ENCODE measurements at places on chromosomes 12 and 14.

DNA sequence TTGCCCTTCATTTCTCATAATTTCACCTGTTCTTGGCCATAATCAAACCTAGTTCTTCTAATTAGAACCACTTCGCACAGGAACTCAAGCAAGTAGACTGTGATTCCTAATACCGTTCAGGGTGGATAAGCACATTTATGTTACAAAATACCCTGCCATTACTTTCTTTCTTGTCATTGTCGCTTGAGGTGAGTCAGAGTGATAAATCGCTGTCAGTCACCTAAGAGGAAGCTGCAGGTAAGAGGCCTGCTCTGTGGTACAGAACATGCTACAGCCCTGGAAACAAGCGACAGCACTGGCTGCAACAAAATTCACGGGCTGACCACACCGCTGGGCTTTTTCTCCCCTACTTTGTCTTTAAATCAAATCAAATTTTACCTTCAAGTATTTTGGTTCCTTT, 218.2 kb downstream of the ANO6 start:
- no peak for DNase-seq

DNA sequence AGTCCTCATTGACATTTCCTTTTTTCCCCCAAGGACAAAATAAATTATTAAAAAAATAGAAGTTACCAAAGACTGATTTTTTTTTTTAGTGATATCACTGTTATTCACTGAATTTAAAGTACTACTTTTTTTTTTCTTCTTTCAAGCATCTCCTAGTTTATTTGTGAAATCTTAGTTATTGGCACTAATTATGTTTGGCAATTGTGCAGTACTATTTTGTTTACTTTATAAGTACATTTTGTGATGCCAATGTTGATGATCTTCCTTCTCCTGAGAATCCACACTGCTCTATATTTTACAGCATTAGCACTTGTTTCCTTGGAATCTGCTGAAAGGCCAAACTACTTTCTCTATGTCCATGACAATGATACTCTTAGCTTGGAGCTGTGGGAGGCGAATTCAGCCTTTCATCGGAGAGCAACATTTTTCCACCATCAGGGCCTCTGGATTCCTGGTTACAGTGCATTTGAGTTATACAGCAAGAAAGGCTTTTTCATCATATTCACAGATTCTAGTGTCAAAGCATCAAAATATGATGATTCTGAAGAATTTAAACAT, 123.8 kb upstream of the PTPRQ start:
- no peak for DNase-seq

GRCh38 chr12:124544311-124544970, 23.0 kb downstream of the NCOR2 start:
- DNase-seq: no peak

DNA sequence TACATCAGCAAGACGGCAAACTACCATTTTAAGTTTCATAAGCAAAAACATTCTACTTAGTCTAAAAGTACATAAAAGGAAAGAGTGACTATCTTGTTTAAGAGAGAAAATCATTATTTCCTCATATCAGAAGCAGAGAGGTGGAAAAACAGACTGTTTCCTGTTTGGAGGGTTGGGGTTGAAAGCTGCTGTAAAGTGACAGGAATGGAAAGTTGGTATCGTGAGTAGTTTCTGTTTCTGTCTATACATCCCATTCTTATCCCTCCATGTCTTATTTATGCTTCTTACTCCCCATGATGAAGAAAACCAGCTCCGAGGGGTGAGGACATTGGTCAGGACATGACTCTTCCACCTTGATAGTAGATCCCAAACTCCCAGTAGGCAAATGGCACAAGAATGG, 216.5 kb downstream of the EGLN3 start:
- DNase-seq: no peak

- DNase-seq: no peak
Measured at GRCh38 chr14:103095210-103095778, 769 bp downstream of the EXOC3L4 start.

DNA sequence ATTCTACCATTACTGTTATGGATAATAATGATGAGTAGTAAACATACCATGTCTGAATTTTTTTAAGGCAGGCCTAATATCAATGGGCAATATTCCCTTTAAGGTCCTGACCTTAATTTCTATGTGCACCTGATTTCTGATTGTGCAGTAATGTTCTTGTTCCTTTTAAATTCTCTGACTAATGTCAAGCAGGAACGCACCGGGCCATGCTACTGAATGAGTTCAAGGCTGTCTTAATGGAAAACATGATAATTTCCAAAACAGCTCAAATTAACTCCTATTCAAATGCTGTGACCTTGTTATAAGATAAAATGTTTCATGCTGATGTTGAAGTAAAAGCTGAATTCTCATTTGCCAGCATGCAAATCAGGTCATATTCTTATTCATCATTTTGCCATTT, 6.8 kb downstream of the TAS2R46 start:
- no peak for DNase-seq

DNA sequence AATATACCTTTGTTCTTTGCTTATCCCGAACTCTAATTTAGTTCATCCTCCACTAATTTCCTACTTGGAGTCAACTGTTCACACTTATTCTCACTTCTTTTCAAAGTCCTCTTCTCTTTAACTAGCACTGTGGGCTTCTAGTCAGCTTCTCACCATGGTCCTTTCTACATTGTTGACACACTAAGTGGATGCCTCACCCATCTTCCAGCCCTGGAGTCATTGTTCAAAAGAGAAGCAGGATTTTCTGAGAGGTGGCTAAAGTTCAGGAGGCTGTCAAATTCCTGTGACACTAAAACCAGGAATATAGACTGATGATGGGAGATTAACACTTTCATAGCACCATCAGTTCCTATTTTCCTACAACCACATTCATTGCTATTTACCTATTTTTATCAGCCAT, 99.3 kb downstream of the PHLDA1 start:
- DNase-seq: no peak

GRCh38 chr14:55129086-55129427, at the start of gene LGALS3:
LGALS3 (plus strand) TSS chr14:55129252; CDS start chr14:55137374, 8,122 bp downstream.
- peak; percentile 76 for DNase-seq

GRCh38 chr14:97638864-97639263, 841.7 kb downstream of the VRK1 start:
- DNase-seq: no peak

GRCh38 chr14:84988357-84988756, 541.6 kb upstream of the FLRT2 start:
- no peak for DNase-seq

GRCh38 chr12:79761341-79761740, 70.6 kb upstream of the PAWR start:
- no peak for DNase-seq

DNA sequence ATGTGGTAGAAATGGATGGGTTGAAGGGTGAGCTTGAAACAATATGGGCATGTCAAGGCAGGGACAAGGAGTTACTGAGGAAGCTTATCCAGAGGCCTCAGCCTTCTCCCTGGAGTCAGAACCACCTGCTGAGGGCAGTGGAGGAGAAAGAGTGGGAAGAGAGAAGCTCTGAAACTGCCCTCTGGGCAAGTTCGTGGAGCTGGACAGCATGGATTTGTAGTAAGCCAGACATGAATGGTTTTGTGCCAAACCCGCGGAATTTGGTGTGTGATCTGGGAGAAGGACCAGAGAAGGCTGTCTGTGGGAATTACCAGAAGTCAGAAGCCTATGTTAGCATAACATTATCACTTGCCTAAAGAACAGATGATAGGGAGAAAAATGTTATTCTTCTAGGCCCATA, 164.8 kb downstream of the SLC41A2 start:
- no peak for DNase-seq

DNA sequence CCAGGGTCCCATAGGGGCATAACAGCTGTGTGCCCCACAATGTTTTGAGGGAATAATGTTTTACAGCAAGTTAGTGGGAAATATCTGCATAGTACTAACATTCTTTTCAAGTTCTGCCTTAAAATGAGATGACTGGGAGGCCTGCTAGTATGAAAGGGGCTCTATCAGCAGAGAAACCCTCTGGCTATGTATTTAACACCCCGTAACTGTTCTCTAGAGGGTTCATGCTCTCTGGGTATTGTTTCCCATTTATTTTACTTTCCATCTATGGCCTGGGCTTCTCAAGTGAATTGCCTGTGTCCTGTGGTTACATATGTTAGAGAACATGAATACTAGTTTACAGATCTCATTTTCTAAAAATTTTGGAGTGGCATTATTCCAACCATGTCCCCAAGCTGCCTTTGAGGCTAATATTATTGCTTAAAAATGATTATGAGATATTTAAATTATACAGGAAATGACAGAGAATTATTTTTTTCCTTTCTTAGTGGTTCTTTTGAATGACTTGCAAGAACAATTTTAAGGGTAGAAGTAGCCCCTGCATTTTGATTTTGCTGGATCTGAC, 37.5 kb downstream of the GNG2 start:
- no peak for DNase-seq

DNA sequence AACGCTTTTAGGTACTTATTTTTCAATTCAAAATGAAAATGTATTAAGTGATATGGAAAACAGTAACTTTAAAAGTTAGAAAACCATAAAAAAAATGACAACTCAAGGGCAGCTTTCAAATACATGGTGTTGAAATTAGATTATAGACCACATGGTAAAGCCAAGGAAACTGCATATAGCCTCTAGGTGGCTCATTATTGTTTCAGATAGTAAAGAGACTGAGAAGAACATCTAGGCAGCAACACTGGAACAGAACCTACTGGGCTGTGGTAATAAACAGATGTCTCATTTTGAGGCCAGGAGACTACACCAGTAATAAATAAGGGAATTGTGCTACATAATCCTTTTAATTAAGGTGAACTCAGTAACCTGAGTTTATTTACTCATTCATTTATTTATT, 13.0 kb downstream of the FBXO33 start:
- DNase-seq: no peak

DNA sequence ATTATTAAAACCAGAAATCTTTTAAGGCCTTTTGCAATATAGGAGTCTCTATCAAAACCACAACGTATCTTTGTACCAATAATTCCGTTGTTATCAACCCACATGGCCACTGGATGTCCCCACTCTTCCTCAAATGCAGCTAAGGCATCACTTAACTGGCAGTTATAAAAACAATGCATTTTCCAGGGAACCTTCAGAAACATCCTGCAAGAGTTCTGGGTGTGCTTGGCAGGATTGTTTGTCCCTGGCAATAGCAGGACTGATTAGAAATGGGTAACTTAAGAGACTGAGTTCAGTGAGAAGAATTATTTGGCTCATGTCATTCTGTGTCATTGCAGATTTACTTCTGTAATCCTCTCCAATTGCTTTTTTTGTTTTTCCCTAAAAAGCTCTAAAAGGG, 112.0 kb downstream of the SLC15A5 start:
- peak; percentile 15 for DNase-seq

GRCh38 chr12:32365473-32366064, 33.8 kb upstream of the FGD4 start:
- DNase-seq: peak; percentile 73

DNA sequence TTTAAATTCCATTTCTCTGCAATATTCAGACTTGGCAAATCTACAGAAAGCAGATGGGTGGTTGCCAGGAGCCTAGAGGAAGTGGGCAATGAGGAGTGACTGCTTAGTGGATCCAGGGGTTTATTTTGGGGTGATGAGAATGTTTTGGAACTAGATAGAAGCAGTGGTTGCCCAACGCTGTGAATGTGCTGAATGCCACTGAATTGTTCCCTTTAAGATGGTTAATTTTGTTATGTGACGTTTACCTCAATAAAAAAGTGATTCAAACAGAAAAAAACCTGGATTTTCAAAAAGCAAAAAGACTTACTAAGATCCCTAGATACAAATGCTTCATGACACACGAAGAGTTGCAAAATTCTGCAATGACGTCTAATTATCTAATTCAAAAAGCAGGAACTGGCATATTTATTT, 34.2 kb downstream of the DAO start:
- DNase-seq: no peak

DNA sequence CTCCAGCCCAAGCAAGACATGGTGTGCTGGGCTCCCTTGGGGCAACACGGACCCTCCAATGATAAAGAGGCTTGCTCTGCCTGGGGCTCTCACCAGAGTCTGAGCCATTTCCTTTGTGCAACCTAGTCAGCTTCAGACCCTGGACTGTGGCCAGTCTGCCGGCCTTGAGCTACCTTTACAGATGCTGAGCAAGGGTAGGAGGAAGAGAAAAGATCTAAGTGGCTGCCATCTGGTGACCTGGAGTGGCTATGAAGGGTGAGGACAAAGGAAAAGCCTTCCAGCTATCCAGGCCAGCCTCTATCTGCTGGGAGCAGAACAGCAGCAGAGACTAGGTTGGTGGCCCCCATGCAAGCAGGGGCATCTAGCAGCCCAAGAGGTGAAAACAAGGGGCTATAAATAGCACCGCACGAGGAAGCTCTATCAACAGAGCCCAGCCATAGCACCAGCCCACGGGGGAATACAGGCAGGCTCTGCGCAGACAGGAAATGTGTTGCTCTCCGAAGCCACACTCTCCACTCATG, 230.1 kb downstream of the FOXN3 start:
- DNase-seq: peak; percentile 29

DNA sequence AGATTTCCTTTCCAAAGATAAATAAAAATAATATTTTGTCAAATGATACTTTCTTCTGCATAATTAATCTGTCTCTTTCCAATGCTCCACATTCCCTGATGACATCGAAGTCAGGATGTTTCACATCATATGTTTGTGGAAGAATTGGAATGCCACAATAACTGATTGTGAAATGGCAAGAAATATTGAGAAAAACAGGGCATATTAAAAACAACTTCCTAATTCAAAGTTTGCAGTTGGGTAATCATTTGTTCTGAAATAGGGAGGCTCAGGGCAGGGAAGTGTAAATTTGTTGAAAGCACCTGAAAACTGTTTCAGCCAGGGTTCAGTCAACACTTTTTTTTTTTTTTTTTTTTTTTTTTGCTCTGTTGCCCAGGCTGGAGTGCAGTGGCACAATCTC, 50.7 kb downstream of the BCAT1 start:
- DNase-seq: no peak

GRCh38 chr12:124185971-124186686, 108.8 kb upstream of the RFLNA start:
- no peak for DNase-seq

- DNase-seq: no peak
Measured at GRCh38 chr14:103118663-103119404, 4.4 kb upstream of the TNFAIP2 start.

DNA sequence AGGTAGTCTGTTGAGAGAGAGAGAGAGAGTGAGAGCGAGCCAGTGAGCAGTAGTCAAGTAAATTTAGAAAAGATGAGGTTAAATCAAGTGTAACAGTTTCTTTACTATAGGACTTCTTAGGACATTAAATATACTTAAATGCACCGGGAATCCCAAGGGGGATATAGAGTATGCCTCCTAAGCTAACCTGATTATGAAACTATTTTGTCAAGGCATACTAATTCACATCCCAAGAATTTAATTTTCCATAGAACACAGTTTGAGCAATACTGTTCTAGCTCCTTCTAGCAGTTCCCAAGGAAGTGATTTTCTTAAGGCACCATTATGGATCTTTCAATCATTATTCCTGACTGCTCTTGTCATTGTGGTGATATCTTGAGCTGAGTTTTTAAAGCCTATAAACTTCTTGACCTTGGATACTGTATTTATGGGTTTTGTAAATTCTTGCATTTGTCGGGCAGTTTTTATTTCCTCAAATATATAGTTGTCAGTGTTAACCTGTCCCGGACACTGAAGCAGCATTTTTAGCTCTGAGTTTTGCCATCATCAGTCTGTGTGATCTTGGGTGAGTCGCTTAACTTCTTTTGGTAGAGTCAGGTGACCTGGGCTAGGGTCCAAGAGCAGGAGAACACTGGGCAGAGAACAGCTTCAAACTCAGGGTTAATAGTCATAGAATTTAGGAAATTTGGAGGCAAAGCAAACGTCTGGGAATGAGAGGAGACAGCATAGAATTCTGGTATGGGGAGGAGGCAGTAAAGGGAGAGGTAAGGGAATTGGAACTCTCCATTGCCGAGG, 196.5 kb upstream of the FRMD6 start:
- DNase-seq: no peak

- DNase-seq: no peak
Measured at GRCh38 chr12:71871116-71871515, 31.6 kb downstream of the TBC1D15 start.

- peak; percentile 64 for DNase-seq
Measured at GRCh38 chr12:121038861-121039668, at the start of gene OASL. OASL (minus strand) TSS chr12:121039246; CDS start chr12:121038971, 275 bp downstream.
